ENCODE measurements at places on chromosomes 12 and 14.

DNA sequence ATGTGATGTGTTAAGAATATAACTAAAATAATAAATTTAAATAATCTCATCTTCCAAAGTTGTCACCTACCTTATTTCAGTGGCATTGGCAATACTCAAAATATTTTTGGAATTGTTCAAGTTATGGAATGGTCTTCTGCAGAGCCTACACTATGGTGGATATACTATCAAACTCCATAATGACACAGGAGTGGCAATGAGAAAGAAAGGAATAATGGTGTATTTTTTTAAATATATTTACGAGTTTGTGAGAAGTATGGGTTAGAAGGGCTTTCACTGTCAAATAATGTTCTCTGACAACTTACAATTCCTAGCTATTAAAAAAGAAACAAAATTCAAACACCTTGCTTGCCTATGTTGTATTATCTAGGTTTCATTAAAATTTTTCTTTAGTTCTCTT, 38.1 kb downstream of the HEATR5A start:
- no peak for DNase-seq

GRCh38 chr12:130438711-130439110, 101.0 kb downstream of the PIWIL1 start:
- no peak for DNase-seq

DNA sequence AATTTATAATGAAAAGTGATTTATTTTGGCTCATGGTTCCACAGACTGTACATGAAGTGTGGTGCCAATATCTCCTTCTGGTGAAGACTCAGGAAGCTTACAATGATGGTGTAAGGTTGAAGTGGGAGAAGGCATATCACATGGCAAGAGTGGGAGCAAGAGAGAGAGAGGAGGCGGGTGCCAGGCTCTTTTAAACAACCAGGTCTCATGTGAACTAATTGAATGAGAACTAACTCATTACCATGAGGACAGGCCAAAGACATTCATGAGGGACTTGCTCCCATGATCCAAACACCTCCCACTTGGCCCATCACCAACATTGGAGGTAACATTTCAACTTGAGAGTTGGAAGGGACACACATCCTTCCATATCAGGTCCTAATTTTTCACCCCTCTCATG, 155.2 kb downstream of the SLC38A4 start:
- DNase-seq, result no peak

DNA sequence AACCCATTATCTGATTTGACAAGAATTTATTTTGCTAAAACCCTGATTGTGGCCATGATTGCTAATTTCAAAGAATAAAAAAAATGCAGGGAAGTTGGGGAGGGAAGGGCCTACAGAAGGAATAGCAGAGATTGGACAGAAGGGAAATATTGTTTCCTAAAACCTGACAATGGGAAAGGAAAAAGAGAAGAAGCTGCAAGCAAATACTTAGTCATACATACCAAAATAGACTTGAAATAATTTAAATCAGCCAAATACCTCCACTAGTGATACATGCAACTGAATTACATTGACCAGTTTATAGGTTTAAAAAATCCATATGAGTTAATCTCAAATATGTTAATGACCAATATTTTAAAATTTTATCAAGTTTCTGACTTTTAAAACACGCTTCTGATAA, 75.1 kb downstream of the PELI2 start:
- no peak for DNase-seq

- no peak for DNase-seq
Measured at GRCh38 chr12:88952562-88952942, 372.3 kb upstream of the KITLG start.

DNA sequence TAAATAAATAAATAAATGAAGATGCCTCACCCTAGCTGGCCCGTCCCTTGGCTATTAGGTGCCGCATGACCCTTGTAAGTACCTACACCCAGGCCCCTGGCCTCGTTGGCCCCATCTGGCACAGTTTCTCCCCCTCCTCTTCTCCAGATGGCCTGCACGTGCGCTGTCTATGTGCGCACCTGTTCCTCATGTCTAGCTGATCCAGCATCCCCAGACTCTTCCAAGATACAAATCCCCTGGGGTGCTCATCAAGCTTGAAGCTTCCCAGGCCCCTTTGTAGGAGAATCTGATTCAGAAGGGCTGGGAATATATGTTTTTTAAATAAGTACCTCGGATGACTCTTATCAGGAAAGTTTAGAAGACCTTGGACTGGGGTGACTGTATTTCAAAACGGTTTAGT, 133.3 kb downstream of the CHST11 start:
- DNase-seq, result no peak

DNA sequence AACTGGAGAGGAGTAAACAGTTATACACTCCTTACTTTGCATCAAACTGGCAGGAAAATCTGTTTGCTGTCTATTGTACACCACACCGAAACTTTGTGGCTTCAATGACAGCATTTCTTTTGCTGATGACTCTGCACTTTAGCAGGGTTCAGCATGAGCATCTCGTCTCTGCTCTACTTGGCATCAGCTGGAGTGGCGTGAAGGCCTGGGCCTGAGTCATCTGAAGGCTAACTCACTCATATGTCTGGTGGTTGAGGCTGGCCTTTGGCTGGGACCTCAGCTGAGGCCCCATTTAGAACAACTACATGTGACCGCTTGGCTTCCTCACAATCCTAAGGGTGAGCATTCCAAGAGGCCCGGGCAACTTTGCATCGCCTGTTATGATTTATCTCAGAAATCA, 28.7 kb upstream of the REP15 start:
- no peak for DNase-seq

DNA sequence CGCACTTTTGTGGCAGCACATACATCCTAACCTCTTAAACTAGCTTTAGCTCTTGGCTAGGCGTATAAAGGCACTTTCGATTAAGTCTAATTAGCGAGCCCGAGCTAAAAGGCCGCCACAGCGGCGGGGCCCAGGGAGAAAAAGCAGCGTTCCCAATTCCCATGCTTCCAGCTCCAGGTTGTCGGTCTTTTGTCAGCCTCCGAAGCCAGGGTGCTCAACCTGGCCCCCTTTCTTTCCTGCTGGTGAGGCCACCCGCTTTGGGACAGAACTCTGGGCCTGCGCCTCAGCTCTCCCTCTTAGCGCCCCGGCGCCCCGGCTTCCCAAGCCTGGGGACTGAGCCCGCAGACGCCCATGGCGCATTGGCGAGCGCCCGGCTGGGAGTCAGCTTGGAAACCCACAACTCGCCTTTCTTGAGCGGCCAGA, 33.3 kb upstream of the TBX5 start:
- DNase-seq, result no peak

GRCh38 chr14:98347686-98348085, 924.3 kb downstream of the BCL11B start:
- DNase-seq, result no peak

- DNase-seq, result no peak
Measured at GRCh38 chr12:30197392-30198057, 413.8 kb upstream of the TMTC1 start.

DNA sequence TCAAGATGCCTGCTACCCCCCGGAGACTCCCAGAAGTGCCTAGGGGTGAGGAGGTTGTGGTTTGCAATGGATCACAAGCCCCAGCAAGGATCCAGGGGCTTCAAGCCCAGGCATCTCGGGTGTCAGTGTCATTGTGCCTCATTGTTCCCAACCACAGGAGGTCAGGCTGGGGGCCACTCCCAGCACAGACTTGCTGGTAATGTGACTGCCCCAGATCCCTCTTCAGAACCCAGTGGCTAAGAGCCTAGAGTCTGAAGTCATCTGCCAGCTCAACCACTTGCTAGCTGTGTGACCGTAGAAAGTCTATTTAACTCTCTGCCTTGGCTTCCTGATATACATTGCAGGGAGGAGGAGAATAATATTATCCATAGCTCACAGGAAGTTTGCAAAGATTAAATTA, 7.7 kb upstream of the ASB2 start:
- no peak for DNase-seq

DNA sequence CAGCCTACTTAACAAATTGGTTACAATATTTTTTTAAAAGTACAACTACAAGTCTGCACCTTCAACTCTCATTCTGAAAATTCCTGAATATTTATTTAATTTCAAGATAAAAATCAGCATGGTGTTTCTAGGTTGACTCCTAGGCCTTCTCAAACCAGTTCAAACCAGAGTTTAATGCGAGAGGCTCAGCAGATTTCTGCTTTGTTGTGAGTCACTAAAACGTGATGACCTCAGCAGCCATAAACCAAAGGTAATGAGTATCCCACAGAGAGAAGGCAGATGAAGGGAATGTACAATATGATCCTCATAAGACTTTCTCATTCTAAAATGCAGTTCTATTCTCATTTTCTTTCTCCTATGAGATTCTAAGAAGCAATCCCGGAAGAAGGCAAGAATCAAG, 1.5 kb downstream of the PRDM4 start:
- no peak for DNase-seq

DNA sequence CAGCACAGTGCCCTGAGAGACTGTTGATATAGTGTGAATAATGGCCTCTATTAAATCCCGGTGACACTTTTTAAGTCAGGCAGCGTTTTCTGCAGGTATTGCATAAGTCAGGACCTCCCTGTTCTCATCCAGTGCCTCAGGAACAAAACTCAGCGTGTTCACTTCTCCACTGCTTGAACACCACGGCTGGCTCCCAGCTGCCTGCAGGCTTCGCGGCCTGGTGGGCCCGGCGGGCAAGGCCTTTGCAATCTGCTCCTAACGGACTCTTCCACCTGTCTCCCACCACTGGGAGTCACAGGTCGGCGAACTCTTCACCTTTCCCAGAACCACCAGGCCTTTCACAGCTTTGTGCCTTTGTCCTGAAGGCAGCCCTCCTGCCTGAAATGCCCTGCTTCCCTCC, 18.7 kb downstream of the RFX4 start:
- no peak for DNase-seq

- DNase-seq, result no peak
Measured at GRCh38 chr12:114685869-114686268, 1.9 kb upstream of the TBX3 start.

GRCh38 chr12:53980802-53981496, 4.0 kb upstream of the HOXC10 start:
- no peak for DNase-seq

DNA sequence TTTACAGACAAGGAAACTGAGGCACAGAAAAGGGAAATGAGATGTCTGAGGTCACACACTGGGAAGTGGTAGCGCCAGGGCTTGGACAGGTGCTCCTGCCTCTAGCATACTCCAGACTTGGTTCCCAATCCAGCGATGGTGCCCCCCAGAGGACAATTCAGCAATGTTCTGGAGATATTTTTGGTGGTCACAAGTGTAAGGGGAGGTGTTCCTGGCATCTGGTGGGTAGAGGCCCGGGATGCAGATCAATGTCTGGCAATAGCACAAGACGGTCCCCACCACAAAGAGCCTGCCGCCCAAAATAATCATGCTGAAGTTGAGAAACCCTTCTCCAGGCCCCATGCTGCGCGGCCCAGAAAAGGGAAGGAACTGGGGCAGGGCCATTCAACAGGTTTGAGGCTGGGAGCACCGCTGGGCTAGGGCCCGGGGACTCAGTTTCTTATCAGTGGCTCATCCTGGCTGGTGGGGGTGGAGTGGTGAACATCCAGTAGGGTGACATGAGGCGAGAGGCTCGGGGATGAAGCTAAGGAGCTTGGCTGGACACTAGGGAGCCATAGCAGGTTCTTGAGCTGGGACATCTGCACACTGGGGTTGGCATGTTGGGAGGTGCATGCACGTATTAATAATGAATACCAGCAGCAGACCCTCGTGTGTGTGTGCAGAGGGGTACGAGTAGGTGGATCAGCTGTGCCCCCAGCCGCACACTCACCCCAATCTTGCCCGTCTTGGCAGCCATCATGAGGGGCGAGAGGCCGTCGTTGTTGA, 35.1 kb downstream of the TRPV4 start:
- no peak for DNase-seq

DNA sequence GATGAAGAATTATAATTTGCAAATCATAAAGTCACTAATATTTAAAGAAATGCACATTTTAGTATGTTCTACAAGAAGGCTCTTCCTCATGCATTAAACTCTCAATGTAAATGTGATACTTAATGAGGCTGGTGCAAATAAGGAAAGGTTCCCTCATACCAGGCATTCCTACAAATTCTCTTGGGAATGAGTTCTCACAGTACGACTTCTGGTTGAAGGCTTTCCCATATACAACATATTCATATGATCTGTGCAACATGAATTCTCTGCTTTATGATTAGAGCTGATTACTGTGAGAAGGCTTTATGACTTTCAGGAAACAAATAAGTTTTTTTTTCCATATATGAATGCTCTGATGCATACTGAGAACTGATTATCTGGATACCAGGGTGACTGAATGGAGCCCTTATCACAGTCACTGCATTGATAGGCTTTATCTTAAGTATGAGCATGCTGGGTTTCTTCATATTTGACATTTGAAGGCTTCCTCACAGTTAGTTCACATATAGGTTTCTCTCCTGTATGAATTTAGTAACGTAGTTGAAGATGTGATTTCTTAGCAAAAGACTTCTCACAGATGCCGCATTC, 293.9 kb downstream of the RAD51B start:
- no peak for DNase-seq
